Activated naive CD4-positive, alpha-beta T cell treated with anti-CD3 and anti-CD28 coated beads, Interleukin-2, amount 10 ng/mL, durations not matched to agents 7 days and 5 days (primary cell): ENCODE measurements at places on chromosomes 12 and 14.

DNA sequence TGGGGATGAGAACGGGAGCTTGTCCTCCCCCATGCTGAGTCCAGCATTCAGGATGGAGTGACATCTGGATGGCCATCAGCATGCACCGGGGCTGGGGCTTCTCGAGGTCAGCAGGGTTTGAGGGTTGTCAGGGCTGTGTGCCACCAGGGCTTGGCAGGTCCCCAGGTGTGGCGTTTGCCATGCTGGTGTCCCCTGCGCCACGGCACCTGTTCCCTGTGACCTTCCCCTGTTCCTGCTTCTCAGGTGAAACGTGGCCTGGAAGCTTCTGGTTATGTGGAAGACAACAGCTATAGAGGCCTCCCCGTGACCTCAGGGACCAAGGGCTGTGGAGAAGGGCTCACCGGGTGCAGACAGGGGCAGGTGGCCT, 152.4 kb downstream of the KIF26A start:
- peak; percentile 4 for DNase-seq
- H3K4me3 ChIP-seq, result no peak overlapping the region
- H3K27me3 ChIP-seq, result no peaks in the 10 kb centered on the region

GRCh38 chr12:24285448-24285847, 336.0 kb upstream of the SOX5 start:
- no peaks in the 10 kb centered on the region for H3K27me3 ChIP-seq
- H3K4me1 ChIP-seq, result no peaks in the 10 kb centered on the region
- DNase-seq, result no peak

DNA sequence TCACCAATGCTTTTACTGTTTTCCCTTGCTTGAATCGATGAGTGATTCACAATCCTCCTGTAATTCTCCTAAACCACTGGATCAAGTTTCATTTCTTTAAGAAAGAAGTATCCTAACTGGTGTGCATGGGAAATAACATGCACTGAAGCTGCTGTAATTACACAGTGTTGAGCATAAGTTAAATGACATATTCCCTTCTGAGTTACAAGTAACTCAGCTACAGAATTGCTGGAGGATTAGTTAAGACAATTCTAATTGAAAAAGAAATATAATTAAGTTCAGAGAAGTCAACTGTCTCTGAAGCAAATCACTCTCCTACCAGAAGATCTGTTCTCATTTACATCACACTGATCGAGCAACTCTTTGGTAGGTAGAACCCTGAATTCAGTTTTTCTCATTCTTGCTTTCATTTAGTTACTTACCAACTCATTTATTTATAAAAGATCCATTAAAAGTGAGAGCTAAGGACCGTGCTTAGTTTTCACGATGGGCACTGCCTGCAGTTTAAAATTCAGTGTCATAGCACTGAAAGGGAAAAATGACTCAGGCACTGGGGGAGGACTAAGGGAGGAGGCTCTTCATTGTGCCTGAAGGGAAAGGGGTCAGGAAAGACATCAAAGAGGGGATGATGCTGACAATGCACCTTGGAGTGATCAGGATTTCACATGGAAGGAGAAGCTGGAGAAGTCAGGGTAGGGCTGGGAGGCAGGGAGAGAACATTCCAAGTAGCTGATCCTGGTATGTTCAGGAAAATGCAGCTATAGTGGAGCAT, 327.2 kb downstream of the EMP1 start:
- H3K27ac ChIP-seq, result no peak overlapping the region
- H3K4me1 ChIP-seq, result no peaks in the 10 kb centered on the region
- H3K4me3 ChIP-seq, result no peak overlapping the region

- H3K4me3 ChIP-seq, result no peak overlapping the region
- no peak for DNase-seq
- H3K27me3 ChIP-seq, result no peaks in the 10 kb centered on the region
- H3K27ac ChIP-seq, result no peak overlapping the region
Measured at GRCh38 chr14:50025776-50026175, 90.6 kb downstream of the VCPKMT start.

- H3K27ac ChIP-seq, result no peak overlapping the region
- peaks cover 4% of the 10 kb centered on the region for H3K27me3 ChIP-seq
- no peaks in the 10 kb centered on the region for H3K36me3 ChIP-seq
- H3K4me1 ChIP-seq, result no peaks in the 10 kb centered on the region
- H3K4me3 ChIP-seq, result no peak overlapping the region
Measured at GRCh38 chr12:76101739-76102385, 17.4 kb upstream of the NAP1L1 start.

DNA sequence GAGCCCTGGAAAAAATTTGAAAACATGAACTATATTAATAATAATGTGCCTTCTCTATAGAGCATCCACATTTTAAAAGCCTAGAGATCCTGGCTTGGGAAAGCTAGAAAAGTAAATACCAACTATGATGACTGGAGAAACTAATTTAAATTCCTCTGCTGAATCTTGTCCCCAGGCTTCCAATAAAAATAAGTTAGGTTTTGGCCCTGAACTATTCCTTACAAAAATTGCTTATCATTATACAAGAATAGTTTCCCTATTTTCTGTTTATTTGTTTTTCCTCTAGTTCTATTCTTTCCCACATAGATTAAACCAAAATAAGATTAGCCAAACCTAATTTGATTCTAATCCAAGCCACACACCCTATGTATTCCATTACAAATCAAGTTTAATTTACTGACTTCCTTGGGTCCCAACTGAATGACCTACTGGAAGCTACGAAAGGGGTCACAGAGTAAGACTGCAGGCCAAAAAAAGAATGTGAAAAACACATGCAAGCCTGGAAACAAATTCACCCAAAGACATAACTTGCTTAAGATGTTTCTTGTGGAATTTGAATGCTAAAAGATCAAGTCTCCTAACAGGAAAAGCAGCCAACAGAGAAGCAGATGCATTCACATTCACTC, 133.0 kb downstream of the PAWR start:
- H3K4me1 ChIP-seq, result no peaks in the 10 kb centered on the region
- no peak overlapping the region for H3K27ac ChIP-seq
- H3K36me3 ChIP-seq, result no peaks in the 10 kb centered on the region
- H3K27me3 ChIP-seq, result no peaks in the 10 kb centered on the region
- DNase-seq, result no peak

DNA sequence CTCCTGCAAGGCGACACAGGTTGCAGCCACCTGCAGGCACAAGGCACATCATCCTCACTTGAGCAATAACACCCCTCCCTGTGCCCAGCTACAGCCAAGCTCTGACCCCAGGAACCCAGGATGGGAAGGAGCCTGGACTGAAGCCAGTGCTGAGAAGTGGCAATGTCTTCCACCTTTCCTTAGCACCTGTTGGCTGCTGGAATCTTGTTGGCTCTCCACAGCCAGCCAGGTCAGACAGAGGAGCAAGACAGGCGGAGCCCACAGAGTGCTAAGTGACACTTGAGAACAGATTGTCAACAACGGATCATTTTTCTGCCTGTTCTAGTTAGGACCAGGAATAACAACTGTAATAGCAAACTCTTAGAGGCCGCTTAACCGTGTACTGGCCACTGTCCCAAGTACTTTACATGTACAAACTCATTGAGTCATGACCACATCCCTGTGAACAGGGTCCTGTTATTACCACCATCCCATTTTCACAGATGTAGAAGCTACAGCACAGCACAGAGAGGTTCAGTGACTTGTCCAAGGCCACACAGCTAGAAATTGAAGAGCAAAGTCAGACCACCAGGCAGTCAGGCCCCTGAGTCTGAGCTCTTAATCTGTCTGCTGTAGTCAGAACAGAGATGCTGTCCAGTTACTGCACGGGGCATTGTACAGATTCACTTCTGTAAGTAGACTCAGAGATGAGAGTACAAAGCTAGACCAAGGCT, 45.6 kb downstream of the RNFT2 start:
- no peaks in the 10 kb centered on the region for H3K4me1 ChIP-seq
- H3K27ac ChIP-seq, result no peak overlapping the region
- H3K27me3 ChIP-seq, result no peaks in the 10 kb centered on the region
- no peak for DNase-seq
- peaks cover 9% of the 10 kb centered on the region for H3K36me3 ChIP-seq

DNA sequence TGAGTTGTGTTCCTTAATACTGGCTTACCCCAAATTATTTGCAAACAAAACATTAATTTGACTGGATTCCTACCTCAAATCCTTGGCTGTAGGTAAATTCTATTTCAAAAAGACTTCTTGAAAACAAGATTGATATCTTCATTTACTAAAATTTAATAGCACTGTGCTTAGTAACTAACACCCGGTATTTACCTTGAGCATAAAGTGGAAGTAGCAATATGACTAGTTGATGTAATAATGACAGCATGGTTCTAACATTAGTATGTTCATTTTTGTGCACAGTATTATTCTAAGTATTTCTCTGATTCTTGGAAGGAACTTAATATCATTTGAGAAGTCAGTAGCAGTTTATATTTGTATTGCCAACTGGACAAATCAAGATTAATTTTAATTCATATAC, 96.8 kb downstream of the PPHLN1 start:
- no peak for DNase-seq
- H3K27ac ChIP-seq, result no peak overlapping the region
- peaks cover 15% of the 10 kb centered on the region for H3K36me3 ChIP-seq
- H3K27me3 ChIP-seq, result no peaks in the 10 kb centered on the region
- no peak overlapping the region for H3K4me3 ChIP-seq

GRCh38 chr14:93976477-93977057, at the start of gene ASB2:
Gene ASB2 (minus strand): TSS chr14:93976570. CDS start chr14:93964539, 12,031 bp downstream.
- peak within 1 kb of the TSS; percentile 79 for H3K4me3 ChIP-seq
- H3K27me3 ChIP-seq, result no peaks in the 10 kb centered on the region
- DNase-seq, result peak; percentile 59
- H3K36me3 ChIP-seq, result peaks cover 51% of the 10 kb centered on the region
- peaks cover 90% of the 10 kb centered on the region for H3K4me1 ChIP-seq
- peak within 1 kb of the TSS; percentile 95 for H3K27ac ChIP-seq

DNA sequence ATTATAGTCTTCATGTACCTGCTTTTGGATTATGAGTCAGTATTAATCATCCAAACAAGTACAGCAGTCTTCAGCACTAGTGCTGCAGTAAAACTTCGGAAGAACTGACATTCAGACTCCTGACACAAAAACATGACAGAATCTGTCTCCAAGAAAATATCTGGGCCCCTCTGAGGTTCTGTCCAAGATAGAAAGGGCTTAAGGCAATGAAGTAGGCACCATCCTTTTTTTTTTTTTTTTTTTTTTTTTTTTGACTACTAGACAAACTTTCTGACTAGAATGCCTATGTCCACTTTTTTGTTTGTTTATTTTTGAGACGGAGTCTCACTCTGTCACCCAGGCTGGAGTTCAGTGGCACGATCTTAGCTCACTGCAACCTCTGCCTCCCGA, 112.5 kb downstream of the MED13L start:
- H3K27ac ChIP-seq, result no peak overlapping the region
- no peaks in the 10 kb centered on the region for H3K27me3 ChIP-seq
- DNase-seq, result no peak
- peaks cover 20% of the 10 kb centered on the region for H3K4me1 ChIP-seq

DNA sequence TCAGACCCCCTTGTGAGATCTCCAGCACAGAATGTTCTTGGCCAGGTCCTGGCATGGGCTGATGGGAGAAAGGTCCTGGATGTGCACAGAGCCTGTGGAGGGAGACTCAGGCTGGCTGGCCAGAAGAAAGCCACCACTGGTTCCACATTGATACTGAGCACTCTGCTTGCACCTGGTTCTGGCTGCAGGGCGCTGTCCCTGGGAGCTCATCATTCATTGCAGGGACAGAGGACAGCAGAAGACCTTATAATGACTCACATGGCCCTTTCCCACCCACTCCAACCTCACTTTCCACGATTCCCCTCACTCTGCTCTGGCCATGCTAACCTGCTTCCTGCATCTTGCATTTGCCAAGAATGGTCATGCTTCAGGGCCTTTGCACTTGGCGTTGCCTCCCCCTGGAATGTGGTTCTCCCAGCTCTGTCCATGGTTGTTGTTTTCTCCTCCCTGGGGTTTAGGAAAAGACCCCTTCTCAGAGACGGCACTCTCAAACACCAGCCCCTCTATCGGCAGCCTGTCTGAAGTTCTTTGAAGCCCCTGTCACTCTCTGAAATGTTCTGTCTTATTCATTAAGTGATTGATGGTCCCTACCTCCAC, 10.3 kb downstream of the KRT7 start:
- peak overlapping the region; percentile 91 for H3K27ac ChIP-seq
- H3K36me3 ChIP-seq, result peaks cover 4% of the 10 kb centered on the region
- H3K27me3 ChIP-seq, result peaks cover 30% of the 10 kb centered on the region
- H3K4me1 ChIP-seq, result peaks cover 53% of the 10 kb centered on the region
- H3K4me3 ChIP-seq, result peak overlapping the region; percentile 17

DNA sequence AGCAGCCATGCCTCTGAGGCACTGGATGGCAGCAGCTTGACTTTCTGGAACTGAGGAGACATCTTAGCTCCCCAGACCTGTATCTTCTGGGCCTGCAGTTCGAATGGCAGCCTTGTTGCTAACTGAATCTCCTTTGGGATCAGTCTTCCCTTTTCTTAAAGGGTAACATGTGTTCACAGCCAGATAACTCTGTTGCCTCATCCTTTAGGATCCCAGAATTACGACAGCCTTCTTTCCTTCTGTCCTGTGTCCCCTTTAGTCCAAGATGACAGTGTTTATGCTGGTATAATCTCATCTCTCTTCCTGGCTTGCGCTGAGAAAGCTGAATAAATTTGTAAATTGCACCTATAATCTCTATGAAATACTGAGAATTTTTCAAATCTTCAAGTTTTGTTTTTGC, 9.1 kb upstream of the ERC1 start:
- H3K36me3 ChIP-seq, result no peaks in the 10 kb centered on the region
- H3K27ac ChIP-seq, result no peak overlapping the region
- no peak for DNase-seq

- peaks cover 5% of the 10 kb centered on the region for H3K27me3 ChIP-seq
- no peak overlapping the region for H3K4me3 ChIP-seq
- H3K4me1 ChIP-seq, result no peaks in the 10 kb centered on the region
- DNase-seq, result no peak
- H3K36me3 ChIP-seq, result no peaks in the 10 kb centered on the region
- H3K27ac ChIP-seq, result no peak overlapping the region
Measured at GRCh38 chr14:21631084-21631483, 3.7 kb downstream of the OR10G2 start.

GRCh38 chr14:71163050-71163841, 256.0 kb downstream of the PCNX1 start:
- DNase-seq, result no peak
- peaks cover 31% of the 10 kb centered on the region for H3K27me3 ChIP-seq
- no peak overlapping the region for H3K27ac ChIP-seq

- H3K36me3 ChIP-seq, result no peaks in the 10 kb centered on the region
- H3K4me3 ChIP-seq, result no peak overlapping the region
- peaks cover 5% of the 10 kb centered on the region for H3K4me1 ChIP-seq
- no peak overlapping the region for H3K27ac ChIP-seq
- DNase-seq, result no peak
Measured at GRCh38 chr12:120362516-120363273, 6.3 kb downstream of the MSI1 start.

- no peaks in the 10 kb centered on the region for H3K27me3 ChIP-seq
- no peak overlapping the region for H3K4me3 ChIP-seq
- peaks cover 41% of the 10 kb centered on the region for H3K36me3 ChIP-seq
- H3K4me1 ChIP-seq, result peaks cover 2% of the 10 kb centered on the region
Measured at GRCh38 chr12:27034607-27035293, 12.4 kb downstream of the MED21 start.

GRCh38 chr14:74634481-74634880, 22.4 kb upstream of the LTBP2 start:
- H3K27ac ChIP-seq, result no peak overlapping the region
- no peak overlapping the region for H3K4me3 ChIP-seq
- H3K36me3 ChIP-seq, result no peaks in the 10 kb centered on the region
- H3K27me3 ChIP-seq, result peaks cover 51% of the 10 kb centered on the region
- H3K4me1 ChIP-seq, result no peaks in the 10 kb centered on the region

GRCh38 chr12:55676707-55677106, 31.0 kb downstream of the ITGA7 start:
- H3K4me3 ChIP-seq, result no peak overlapping the region
- H3K36me3 ChIP-seq, result no peaks in the 10 kb centered on the region
- no peaks in the 10 kb centered on the region for H3K4me1 ChIP-seq
- H3K27me3 ChIP-seq, result peaks cover 43% of the 10 kb centered on the region
